Pons (tissue), 1 donor: ENCODE measurements at places on chromosomes 1 and 21.

DNA sequence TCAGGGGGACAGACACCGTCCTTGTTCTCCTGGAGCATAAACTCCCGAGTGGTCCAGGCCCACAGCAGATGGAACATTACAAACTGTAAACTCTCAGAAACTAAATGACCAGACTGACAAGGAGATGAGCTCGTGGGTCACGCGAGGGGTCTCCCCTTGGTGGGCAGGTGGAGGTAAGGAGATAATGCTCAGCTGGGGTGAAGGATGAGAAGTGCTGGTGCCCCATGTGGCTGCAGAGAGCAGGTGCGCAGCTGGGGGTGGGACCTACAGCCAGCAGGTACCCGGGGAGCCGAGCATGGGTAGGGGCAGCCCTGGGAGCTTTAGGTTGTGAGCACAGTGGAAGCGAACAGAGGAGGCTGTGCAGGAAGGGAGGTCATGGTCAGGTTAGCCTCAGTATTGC, 40.1 kb downstream of the AJAP1 start:
- no peak for DNase-seq

GRCh38 chr21:38910390-38911067, 104.8 kb downstream of the ETS2 start:
- DNase-seq: no peak

DNA sequence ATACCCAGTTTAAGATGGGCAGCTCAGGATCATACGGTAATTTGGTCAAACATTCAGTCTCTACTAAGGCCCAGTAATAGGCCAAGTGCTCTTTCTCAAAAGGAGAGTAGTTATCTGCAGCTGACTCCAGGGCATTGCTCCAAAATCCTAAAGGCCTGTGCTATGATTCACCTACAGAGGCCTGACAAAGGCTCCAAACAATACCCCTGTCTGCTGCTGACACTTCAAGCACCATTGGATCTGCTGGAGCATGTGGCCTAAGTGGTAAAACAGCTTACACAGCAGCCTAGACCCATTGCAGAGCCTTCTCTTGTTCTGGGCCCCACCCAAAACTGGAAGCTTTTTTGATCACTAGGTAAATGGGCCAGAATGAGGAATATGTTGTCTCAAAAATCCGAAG, 22.8 kb downstream of the SLAMF7 start:
- no peak for DNase-seq

DNA sequence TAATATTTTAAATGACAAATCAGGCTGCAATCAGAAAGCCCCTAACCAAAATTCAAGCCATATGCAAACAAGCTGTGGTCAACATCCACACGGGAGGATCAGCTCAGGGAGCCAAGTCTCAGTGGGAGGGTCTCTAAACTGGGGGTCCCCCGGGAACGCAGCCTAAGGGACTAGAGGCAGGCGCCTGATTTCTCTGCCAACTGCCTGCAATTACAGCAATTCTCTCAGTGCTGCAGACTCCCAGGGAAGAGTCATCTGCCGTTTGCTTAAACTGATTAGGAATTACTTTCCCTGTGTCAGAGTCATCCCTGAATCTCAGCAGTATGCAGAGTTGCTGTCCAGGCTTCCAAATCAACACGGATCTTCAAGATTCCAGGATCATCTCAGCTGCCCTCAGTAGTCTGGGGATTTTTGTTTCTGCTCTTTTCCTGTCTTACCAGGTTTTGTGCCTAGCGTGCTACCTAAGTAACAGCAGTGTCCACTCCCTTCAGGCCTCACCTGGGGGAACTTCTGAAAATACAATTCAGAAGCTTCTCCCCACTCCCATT, 247.8 kb downstream of the RRAGC start:
- DNase-seq: no peak

- DNase-seq: no peak
Observed at GRCh38 chr1:34371829-34372532, 195.3 kb downstream of the C1orf94 start.

DNA sequence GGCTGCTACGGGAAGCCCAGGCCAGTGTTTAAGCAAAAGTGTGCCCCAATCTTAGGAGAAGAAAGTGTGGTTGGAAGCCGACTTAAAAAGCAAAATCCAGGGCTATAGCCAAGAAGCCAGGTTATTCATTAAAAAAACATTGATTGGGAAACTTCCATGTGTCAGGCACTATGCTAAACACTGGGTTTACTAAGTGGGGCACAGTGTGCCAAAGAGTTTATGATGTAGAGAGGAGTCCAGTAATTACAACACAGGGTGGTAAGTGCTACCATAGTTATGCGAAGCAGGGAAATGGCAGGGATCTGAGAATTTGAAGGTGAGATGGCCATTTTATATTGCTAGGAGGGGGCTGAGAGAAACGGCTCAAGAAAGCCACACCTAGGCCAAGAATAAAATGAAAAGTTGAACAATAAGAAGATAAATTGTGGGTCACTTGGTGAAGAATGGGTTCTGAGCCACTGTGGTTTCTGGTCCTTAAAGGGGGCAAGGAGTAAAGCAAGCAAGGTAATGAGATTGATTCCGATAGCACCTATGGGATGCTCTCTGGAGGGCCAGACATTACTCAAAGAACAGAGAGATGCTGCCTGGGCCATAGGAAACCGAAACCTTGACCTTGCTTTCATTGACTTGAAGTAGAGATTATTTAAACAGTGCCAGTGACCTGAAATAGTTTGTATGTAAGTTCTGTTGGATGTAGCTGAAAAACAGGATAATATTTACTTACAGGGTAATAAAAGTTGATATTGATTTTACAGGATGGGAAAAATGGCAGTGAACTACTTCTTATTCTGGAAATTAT, 177.8 kb downstream of the GIPC2 start:
- no peak for DNase-seq

DNA sequence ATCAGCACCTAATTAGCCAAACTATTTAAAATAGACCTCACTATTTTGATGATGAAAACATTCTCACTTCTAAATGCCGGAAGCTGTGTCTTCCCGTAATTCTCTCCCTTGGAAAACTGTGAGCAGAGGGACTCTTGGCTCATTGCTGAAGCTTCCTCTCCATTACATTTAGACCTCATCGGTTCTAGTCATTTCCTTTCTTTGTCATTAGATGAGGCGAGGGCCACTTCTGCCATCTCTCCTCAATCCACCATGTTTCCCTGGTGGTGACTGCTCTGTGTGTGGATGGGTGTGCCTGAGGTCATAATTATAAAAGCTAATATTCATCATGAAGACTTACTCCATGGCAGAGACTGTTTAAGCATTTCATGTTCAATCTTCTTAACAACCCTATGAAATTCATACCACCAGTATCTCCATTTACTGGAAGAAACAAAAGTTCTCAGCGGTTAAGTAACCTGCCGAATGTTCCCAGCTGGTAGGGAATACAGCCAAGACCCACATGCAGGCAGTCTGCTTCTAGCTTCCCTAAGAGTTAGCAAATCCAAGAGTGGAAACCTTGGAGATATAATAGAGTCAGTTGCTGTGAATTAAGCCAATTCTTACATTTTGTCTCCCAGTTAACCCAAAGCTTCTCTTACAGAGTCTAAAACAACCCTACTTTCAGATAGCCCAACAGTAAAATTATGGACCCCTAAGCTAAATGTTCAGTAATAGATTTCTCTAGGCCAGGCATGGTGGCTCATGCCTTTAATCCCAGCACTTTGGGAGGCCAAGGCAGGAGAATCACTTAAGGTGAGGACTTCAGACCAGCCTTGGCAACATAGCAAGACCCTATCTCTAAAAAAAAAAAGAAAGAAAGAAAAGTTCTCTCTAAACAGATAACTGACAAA, 156.2 kb downstream of the ZBTB18 start:
- DNase-seq: no peak

GRCh38 chr21:46028573-46029091, 47.1 kb downstream of the COL6A1 start:
- no peak for DNase-seq

GRCh38 chr1:72439036-72439435, 156.7 kb upstream of the NEGR1 start:
- DNase-seq: no peak

- DNase-seq: no peak
Observed at GRCh38 chr1:220028346-220028895, 17.9 kb downstream of the EPRS1 start.

DNA sequence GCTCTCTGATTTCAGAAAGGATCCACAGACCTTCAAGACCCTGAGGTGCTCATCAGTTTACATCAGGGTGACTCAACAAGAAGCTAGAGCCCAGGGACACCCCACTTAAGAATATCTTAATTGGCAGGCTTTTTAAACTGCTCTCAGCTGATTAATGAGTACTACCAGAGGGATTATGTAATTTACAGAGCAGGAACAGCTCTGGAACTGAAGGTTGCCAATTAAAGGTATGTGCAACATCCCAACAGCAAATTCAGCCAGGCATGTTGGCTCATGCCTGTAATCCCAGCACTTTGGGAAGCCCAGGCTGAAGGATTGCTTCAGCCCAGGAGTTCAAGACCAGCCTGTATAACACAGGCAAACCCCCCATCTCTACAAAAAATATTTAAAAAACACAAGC, 295.7 kb downstream of the SETD4 start:
- DNase-seq: no peak

- DNase-seq: peak; percentile 96
Observed at GRCh38 chr1:8815582-8816151, 1.8 kb downstream of the RERE start.

DNA sequence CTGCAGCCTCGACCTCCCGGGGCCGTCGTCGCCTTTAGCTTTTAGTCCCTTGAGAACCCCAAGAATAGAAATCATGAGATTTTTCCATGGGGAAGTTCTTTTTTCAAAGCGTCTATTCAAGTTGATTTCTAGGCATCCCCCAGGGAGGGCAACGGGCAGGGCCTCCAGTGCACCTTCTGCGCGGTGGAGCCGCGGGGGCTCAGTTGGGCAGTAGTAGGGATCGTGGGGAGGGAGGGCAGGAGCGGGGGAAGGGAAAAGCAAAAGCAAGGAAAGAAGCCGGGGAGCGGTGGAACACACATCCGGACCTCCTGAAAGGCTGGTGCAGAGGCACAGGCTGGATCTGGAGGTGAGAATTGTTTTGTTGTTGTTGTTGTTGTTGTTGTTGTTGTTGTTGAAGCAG, 103.4 kb downstream of the PPIAL4G start:
- DNase-seq: no peak

DNA sequence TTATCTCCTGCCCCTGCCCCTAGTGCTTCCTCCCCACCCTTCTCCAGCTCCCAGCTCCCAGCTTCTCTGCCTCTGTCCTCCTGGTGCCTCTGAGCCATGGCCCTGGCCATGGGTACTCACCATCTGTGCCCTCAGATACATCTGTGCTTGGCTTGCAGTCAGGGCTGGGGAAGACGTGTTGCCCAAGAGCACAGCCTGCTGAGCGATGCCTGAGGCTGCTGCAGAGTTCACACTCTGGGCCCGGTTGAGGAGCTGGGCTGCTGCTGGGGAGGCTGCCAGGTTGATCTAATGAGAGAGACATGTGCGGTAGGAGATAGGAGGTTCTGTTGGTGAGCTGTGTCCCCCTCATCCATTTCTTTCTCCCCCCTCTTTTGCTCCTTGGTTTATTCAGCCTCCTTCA, 49.4 kb upstream of the A3GALT2 start:
- no peak for DNase-seq

DNA sequence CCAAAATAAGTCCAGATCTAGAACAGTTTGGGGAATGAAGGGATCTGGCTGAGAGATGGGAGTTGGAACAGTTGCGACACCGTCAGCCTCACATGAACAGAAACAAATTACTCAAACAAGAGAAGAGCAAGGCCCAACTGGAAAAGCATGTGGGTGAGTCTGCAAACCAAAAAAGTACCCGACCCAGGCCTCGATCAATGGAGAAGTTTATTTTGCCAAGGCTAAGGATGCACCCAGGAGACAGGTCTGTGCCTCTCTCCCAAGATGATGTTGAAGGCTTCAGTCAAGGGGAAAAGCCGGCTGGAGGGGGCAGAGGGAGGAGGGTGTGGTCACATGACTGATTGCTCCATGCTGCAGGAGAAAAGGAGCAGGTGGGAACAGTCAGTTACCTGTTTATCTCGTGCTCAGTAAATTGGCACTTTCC, 42.3 kb downstream of the KRTAP10-1 start:
- DNase-seq: no peak

DNA sequence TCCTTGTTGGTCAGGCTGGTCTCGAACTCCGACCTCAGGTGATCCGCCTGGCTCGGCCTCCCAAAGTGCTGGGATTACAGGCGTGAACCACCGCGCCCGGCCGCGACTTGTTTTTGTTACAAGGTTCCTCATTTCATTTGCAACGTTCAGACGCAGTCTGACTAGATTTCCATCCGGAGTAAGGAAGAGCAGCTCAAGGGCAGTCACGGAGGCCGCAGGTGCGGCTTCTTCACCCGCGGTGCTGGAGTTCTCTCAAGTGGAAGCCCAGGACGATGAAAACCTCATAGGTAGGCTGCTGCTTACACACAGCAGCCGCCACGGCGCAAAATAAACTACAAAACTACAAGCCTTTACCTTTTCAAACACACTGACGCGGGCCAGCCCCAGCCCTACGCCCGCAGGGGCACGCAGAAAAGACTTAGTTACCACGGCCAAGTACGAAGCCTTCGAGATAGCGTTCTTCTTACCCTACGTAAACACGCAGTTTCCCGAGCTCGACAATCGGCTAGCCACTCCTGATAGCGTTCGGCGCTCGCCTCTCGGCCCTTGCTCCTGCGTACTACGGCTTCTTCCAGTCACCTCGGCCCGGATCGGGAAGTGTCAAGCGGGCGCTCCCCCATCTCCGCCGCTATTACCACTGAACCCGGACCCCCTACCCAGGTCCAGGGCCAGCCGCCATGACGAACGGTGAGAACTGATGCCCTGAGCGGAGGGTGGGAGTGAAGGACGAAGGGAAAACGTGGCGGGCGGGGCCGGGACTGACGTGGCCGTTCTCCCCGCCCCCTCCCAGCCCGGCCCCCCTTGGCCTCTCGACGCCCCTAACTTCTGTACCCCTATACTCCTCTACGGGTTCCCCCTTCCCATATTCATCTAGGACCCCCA, at the start of gene TMEM167B:
Gene TMEM167B (plus strand): TSS at position 569 of the 882 bp plus-strand sequence. CDS start 109 bp downstream, at position 678.
- DNase-seq: peak; percentile 95

- DNase-seq: no peak
Observed at GRCh38 chr21:45054227-45054926, 20.0 kb upstream of the ADARB1 start.

DNA sequence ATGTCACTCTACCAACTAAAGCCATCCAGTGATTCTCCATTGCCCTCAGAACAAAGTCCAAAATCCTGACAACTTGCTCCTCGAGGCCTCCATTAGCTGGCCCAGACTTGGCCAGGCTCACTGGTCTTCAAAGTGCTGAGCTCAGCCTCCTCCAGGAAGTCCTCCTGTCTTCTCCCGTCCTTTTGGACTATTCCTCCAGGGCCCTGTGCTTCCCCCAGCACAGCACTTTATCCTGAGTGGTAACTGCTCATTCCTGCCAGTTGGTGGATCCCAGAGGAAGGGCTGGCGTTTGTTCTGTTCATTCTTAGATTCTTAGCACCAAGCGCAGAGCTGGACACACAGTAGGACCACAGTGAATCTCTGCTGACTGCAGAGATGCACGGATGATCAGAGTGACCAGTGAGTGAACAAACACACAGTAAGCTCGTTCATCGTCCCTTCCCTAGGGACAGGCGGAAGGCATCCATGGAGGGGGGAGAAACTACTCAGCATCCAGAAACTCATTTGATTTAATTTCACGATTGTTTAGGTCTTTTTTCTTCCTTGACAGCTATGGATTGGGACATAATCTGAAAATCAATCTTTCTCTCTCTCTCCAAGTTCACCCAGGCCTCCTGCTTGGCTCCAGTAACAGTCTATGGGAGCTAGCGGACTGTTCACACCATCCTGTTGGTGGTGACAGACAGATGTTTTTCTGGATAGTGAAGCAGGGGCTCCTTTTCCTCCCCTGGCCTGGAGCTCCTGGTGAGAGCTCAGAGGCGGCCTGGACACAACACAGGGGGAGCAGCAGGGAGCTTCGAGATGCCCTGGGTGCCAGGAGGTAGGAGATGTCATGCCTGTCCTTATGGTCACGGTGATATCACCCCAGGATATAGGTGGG, 180.2 kb downstream of the PTPRU start:
- no peak for DNase-seq
